ENCODE measurements at places on chromosomes 6 and 20.

DNA sequence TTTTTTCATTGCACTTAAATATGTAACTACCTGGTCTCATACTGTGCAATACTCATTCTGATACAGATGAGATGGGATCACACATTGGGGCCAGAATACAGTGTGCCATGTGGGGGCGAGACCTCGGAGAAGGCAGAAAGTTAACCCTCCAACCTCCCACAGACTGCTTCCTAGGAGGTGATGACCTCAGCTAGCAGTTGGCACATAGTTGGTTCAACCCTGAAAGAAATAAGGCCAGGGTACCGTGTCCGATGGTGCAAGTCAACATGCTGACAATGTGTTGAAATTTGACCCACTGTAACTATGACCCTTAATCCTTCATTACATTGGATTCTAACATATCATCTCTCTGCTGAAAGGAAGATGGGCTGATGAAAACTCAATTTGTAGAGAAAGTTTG lies 61.9 kb downstream of the GJA10 start:
- DNase-seq: no peak

DNA sequence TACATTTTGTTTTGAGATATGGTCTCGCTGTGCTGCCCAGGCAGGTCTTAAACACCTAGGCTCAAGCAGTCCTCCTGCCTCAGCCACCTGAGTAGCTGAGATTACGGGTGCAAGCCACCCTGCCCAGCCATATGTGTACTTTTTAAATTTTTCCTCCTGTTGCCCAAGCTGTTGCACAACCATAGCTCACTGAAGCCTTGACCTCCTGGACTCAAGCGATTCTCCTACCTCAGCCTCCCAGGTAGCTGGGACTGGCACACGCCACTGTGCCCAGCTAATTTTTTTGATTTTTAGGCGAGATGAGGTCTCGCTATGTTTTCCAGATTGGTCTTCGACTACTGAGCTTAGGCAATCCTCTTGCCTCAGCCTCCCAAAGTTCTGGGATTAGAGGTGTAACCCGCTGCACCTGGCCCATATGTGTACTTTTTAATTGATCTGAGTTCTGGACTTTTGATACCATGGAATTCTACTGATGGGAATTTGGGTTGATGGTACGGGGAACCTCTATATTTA lies 44.9 kb downstream of the ITCH start:
- no peak for DNase-seq

DNA sequence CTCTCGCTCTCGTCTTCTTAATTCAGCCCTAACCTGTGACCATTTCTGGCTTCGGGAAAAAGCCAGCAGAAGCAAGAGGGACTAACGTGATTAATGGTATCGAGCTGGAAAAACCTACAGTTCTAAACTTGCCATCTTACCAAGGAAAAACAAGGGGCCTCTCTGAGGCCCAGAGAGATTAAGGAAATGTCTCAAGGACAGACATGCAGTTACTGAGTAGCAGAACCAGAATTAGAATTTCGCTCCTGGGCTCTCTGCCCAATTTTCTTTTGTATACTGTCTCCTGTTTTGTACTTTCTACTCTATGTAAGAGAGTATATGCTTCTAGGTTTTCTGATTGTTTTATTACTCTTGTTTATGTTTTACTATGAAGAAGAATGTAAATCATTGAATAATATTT lies 67.8 kb upstream of the LTV1 start:
- no peak for DNase-seq

DNA sequence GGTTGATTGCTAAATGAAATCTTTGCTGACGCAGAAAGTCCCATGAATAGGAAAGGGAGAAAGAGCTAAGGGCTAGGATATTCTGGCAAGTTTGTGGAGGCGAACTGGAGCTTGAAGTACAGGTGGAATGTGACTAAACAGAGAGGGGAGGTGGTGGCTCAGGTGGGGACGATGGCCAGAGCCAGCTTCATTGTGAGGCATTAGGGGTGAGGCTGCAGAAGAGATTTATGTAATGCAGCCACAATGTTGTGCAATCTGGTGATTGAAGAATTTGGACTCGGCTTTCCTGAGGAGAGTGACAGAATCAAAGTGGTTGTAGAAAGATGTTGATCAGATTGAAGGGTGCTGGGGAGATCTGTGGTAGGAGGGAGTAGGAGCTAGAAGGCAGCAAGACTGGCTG lies 42.9 kb upstream of the SPACA1 start:
- DNase-seq: no peak

GRCh38 chr6:33277663-33278391 lies 904 bp downstream of the B3GALT4 start:
- DNase-seq: no peak

GRCh38 chr6:28634411-28634760 lies 108.7 kb downstream of the GPX5 start:
- DNase-seq: no peak

- DNase-seq: peak; percentile 12
Measured at GRCh38 chr6:43171707-43172103, 636 bp downstream of the SRF start.

GRCh38 chr6:21357262-21357661 lies 236.3 kb upstream of the SOX4 start:
- no peak for DNase-seq

DNA sequence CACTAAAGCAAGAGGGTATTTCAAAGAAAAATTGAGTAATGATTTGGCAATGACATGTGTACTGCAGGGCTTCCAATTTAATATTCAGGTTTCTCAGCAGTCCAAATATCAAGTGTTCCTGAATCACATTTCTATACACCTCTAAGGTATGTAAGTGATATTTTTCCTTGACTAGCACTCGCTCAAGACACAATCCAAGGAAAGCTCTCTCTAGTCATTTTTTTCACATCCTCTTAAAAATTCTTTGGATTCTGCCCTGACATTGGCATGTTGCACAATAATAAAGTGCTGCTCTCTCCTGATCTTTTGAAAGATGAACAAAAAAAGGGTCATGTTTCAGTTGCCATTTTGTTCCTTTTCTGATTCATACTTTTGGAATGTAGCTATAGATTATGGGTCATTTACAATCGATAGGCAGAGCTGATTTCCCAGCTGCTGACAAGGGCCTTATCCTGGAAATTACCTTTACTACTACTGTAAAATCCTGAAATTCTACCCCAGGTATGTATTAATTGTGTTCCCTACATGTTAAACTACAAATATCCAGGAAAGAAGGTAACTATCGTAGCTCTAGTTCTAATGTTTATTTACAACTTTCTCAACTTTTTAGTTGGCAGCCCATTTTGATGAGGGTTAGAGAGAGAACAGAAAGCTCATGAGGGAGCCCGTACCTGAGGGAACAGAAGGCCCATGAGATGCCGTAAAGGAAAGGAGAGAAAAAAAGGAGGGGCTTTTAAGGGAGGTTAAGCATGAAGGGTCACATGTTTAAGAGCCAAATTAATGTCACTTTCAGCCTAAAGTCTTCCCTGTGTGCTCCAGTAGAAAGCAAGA lies 22.2 kb upstream of the ADGRG6 start:
- DNase-seq: no peak

- no peak for DNase-seq
Measured at GRCh38 chr6:99997141-99997540, 3.1 kb upstream of the MCHR2 start.

DNA sequence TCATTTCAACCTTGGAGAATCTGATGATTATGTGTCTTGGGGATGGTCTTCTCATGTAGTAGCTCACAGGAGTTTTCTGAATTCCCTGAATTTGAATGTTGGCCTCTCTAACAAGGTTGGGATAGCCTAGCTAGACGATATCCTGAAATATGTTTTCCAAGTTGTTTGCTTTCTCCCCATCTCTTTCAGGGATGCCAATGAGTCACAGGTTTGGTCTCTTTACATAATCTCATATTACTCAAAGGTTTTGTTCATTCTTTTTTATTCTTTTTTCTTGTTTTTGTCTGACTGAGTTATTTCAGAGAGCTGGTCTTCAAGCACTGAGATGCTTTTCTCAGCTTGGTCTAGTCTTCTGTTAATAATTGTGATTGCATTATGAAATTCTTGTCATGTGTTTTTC lies 42.7 kb upstream of the COL9A1 start:
- DNase-seq: no peak

GRCh38 chr6:39362487-39362865 lies 40.0 kb upstream of the KCNK16 start:
- DNase-seq: peak; percentile 28

Data from putamen (tissue), 1 donor.